ENCODE measurements at places on chromosomes 12 and 14.
A peak's percentile ranks its signal among the peaks of the same experiment; 100 is the strongest.

- no peak for DNase-seq
Measured at GRCh38 chr12:12034344-12034743, 36.4 kb upstream of the BCL2L14 start.

DNA sequence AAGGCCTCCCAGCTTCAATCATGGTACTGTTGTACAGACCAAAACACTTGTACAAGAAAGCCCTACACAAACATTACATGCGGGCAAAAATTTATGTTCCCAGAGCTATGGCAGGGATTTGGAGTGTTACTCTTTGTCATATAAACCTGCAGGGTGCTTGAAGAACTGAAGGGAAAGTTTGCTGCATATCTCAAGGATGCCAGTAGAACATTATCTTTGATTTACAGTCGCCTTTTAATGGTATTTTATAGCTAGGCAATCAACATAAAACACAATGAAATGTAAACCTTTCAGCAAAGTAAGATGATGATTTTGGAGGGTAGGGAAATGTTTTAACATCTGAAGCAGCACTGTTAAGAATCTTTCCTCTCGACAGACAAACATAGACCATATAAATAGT lies 305.6 kb downstream of the KCNH5 start:
- DNase-seq, result no peak

- DNase-seq, result no peak
Measured at GRCh38 chr12:101939306-101939705, 61.9 kb downstream of the DRAM1 start.

DNA sequence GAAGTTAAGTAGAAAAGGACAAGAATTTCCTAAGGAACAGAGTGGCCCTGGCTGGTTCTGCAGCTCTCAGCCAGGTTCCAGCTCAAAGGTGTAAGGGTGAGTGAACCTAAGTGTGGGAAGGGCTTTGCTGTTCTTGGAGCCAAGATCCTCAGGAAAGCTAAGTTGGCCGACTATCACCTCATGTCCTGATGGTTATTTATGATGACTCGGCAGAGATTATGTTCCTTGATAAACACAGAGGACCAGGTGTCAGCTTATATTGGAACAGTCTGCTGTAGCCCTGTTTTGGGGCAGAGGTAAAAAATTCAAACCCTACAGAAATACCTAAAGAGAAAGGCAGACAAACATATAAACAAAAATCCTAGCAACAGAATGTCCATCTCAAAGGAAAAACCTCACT lies 128.5 kb downstream of the TBX3 start:
- no peak for DNase-seq

- no peak for DNase-seq
Measured at GRCh38 chr12:28517101-28517500, 326.8 kb downstream of the CCDC91 start.

DNA sequence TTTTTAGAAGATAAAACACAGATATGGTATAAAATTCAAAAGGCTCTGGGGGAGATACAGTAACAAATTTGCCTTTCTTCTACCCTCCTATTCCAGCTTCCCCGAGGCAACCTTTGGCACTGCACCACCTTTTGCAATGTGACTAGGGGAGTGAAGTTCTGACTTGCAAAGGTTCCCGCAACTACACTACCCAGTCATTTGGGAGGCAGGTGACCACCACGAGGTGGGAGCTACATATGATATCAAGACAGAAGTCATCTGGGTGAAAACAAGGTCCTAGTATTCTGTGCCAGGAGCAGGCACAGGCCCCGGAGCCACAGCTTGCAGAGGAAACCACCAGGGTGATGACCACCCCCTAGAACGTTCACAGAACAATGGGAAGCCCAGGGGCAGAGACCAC lies 141.5 kb downstream of the TTC7B start:
- peak; percentile 48 for DNase-seq

DNA sequence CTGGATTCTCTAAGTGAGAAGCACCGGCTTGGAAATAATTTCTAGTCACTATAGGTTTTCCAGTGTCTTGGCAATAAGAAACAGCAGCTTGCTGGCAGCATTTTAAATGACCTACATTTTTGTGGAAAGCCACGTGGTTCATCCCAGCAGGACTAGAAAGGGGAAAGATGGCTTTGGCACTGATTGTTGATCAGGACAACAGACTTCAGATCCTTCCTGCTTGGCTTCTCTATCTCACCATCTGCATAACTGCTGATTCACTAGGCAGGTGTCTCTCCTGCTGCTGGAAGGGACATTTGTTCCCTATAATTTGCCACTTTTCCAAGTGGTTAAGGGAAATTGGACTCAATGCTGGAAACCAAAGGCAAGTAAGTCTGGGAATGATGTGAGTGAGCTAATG lies 131.0 kb downstream of the TTC8 start:
- DNase-seq, result peak; percentile 73

GRCh38 chr12:10771132-10771733 lies 31.2 kb downstream of the TAS2R7 start:
- DNase-seq, result peak; percentile 50

DNA sequence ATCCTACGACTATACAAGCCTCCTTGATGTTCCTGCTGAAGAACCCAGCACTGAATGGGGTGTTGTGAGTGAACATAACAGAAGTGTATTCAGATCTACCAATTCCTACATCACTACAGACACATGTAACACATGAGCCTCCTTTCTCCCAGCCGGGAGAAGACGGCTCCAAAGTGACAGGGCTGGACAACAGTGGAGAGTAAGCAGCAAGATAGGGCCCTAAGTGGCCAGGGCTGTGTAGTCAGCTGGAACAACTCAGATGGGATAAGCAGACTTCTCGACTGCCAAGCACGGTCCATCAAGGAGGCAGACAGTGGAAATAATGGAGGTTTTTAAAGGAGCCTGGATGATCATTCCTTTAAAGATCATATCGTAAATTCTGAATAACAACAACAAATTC lies 73.5 kb downstream of the TTC7B start:
- DNase-seq, result no peak

DNA sequence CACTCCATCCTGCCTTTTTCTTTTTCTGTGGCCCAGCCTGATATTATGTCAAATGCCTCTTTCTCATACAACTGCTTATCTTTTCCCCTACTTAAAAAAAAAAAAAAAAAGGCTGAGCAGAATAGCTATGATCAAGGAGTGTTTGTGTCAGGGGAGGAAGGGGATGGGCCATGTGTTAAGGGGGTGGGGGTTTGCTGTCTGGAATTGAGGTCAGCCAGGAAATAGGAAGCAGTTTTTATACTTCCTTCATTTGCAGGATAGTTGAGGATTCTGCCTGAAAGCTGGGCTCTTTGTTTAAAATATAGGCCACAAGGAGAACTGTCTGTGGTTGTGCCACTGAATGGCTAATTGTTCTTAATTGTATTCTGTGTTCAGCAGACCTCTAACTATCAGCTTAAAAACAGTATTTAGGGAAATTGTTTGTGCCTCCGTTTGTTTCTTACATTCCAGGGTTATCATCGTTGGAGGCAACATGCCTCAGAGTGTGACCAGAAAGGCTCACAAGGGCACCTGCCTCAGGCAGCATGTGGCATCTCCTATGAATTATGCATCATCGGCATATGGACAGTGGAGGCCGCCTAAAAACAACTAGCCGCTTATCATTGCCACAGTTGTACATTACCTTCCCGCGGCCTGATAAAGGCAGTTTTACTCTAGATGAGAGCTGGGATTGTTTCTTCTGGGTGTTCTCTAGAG lies 96.0 kb downstream of the SRGAP1 start:
- DNase-seq, result peak; percentile 48

GRCh38 chr12:76020731-76021672 lies 10.6 kb downstream of the PHLDA1 start:
- no peak for DNase-seq

- no peak for DNase-seq
Measured at GRCh38 chr14:64493455-64493854, 10.2 kb downstream of the ZBTB25 start.

- peak; percentile 87 for DNase-seq
Measured at GRCh38 chr12:95336387-95337067, 118.9 kb downstream of the VEZT start.

- no peak for DNase-seq
Measured at GRCh38 chr12:10661338-10661737, 12.5 kb downstream of the STYK1 start.

GRCh38 chr12:108793756-108794441 lies 62.6 kb upstream of the CORO1C start:
- DNase-seq, result no peak

Measured in NCI-H1694 (cell line).